ENCODE measurements at places on chromosomes 2 and 18.

GRCh38 chr2:44598330-44599119 lies 236.8 kb downstream of the CAMKMT start:
- no peak for DNase-seq
- H3K36me3 ChIP-seq: no peaks in the 10 kb centered on the region
- H3K27me3 ChIP-seq: no peaks in the 10 kb centered on the region
- no peaks in the 10 kb centered on the region for H3K4me1 ChIP-seq
- H3K4me3 ChIP-seq: no peak overlapping the region

DNA sequence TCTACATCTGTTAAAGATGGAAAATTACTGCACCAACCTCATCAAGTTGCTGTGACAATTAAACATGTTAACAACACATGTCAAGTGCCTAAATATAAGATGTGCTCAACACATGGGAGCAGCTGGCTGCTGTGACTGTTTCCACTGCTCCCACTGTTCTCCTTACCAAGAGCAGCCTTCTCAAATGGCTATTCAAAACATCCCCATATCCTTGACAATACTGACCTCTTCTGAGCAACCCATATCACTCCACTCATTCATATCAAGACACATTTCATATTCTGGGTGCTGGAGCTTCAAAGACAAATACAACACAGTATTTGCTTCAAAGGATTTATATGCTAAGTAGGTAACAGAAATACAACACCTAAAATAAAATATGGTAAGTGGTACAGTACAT lies 60.3 kb downstream of the PIAS2 start:
- H3K27ac ChIP-seq: no peak overlapping the region
- H3K27me3 ChIP-seq: no peaks in the 10 kb centered on the region
- DNase-seq: no peak

DNA sequence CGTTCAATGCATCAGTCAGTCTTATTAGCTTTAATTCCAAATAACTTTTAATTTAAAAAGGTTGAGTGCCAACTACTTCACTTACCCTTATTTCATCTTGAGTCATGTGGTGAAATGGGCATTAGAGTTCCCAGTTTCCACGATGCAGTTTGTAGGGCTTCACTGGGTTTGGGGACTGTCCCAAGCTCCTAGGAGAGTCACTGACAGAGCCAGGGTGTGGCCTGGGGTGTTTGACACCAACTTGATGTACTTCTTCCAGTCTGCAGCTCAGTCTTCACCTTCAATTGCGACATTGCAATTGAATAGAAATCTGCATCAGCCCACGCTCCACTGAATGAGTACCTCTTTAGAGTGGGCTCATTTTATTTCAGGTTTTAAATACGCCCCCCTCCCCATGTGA lies 165.3 kb downstream of the ARL4C start:
- no peak for DNase-seq
- H3K36me3 ChIP-seq: no peaks in the 10 kb centered on the region
- no peak overlapping the region for H3K27ac ChIP-seq

- H3K36me3 ChIP-seq: no peaks in the 10 kb centered on the region
- no peaks in the 10 kb centered on the region for H3K27me3 ChIP-seq
- H3K4me3 ChIP-seq: no peak overlapping the region
- H3K4me1 ChIP-seq: no peaks in the 10 kb centered on the region
Observed at GRCh38 chr2:223034221-223034975, 17.6 kb upstream of the KCNE4 start.

- peak within 1 kb of the TSS; percentile 98 for H3K27ac ChIP-seq
- H3K27me3 ChIP-seq: no peaks in the 10 kb centered on the region
- no peak for DNase-seq
- H3K4me3 ChIP-seq: peak within 1 kb of the TSS; percentile 90
Observed at GRCh38 chr2:121649149-121649595, at the start of gene CLASP1. Gene CLASP1 (minus strand): TSS chr2:121649462. CDS start chr2:121605895, 43,567 bp downstream.

All from prostate gland (tissue), 2 donors.